ENCODE measurements at places on chromosomes 13 and 19. TPM values are rescaled to one million over a fixed set of nuclear protein-coding genes. Genes with fewer than 3 reads are reported as not detected.
A peak's percentile ranks its signal among the peaks of the same experiment; 100 is the strongest.

GRCh38 chr19:2327773-2328400, 499 bp downstream of the LSM7 start:
- peak; percentile 79 for DNase-seq

DNA sequence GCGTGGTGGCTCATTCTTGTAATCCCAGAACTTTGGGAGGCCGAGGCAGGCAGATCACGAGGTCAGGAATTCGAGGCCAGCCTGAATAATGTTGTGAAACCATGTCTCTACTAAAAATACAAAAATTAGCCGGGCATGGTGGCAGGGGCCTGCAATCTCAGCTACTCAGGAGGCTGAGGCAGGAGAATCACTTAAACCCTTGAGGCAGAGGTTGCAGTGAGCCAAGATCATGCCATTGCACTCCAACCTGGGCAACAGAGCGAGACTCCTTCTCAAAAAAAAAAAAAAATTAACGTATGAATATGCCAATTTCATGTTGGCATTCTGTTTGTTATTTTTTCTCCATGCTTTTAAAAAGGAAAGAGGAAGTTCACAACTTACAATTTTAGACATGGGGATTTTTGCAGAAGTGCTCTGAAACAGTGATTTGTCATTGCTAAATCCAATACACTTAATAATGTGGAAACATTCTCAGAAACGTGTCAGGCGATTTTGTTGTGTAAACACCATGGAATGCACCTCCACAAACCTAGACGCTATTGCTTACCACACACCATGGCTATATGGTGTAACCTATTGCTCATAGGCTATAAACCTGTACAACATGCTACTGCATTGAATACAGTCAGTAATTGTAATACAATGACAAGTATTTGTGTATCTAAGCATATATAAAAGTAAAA, 115.9 kb upstream of the PCDH20 start:
- no peak for DNase-seq

DNA sequence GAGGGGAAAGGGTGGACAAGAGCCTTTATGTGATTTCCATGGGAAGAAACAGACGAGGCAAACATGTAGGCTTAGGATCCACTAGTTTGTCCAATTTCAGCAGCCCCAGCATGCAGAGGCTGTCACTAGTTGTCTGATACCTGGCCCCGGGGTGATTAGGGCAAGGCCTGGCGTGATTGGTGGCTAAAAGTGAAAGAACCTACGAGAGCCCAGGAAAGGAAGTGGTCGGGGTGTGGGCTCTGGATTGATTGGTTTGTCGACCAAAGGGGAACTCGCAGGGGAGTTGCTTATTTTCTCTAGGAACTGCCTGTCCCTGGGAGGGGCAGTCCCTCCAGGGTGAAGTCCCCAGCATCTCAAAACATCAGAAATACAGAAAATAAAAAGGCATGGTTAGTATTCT, 64.2 kb upstream of the UQCRFS1 start:
- DNase-seq = no peak

The TMEM205 gene
- total RNA-seq = 121 TPM

DNA sequence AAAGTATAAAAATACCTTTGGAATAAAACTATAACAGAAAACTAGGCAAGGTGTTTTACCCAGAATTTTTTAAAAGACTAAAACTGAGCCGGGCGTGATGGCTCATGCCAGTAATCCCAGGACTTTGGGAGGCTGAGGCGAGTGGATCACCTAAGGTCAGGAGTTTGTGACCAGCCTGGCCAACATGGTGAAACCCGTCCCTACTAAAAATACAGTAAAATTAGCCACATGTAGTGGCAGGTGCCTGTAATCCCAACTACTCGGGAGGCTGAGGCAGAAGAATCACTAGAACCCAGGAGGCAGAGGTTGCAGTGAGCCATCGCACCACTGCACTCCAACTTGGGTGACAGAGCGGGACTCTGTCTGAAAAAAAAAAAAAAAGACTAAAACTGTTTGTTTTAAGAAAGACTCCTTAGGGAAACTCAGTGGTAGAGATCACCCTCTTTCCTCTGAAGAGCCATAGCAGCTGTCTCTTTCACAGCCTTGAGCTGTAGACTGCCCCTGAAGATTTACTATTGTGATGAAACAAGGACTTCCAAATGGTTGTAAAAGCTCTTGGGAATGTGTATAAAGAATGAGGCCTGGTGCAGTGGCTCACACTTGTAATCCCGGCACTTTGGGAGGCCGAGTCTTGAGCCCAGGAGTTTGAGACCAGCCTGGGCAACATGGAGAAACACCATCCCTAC, 14.7 kb upstream of the KCTD4 start:
- peak; percentile 77 for DNase-seq

DNA sequence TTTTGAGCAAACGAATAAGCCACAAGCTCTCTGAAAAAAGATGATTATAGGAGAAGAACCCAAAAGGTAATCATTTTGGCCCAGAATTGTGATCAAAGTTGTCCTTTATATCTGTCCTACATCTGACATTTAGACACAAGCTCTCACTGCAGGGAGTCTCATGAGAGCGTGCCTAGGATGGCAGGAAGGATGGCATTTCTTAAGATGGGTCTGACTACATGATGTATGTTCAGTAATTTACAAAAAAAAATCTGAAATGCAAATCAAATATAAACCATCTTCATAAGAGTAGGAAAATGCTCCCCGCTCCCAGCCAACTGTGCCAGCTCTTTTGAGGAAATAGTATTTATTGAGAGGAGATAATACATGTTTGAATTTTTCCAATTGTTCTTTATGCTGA, 81.0 kb upstream of the MBNL2 start:
- no peak for DNase-seq

DNA sequence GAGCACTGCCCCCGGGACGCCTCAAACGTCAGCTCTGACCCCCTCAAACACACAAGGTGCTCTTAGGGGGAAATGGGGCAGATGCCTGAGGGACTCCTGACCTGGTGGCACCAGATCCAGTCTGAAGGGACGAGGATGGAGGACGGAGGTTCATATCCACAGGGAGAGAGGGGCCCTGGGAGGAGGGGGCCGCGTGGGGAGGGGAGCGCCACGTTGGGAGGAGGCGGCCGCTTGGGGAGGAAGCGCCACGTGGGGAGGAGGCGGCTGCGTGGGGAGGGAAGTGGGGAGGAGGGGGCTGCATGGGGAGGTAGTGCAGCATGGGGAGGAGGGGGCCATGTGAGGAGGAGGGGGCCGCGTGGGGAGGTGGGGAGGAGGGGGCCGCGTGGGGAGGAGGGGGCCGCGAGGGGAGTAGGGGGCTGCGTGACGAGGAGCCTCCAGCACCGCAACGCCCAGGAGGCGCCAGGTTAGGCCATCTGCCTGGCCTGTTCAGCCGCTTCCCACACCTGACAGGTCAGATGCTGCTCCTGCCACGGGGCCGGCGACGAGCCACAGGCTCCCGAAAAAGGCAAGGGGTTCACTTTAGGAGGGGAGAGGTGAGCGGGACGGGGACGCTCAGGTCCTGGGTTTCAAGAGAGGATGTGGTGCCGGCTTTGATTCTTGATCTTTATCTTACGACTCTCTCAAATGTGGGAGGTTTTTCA, 36.7 kb upstream of the C13orf46 start:
- no peak for DNase-seq

DNA sequence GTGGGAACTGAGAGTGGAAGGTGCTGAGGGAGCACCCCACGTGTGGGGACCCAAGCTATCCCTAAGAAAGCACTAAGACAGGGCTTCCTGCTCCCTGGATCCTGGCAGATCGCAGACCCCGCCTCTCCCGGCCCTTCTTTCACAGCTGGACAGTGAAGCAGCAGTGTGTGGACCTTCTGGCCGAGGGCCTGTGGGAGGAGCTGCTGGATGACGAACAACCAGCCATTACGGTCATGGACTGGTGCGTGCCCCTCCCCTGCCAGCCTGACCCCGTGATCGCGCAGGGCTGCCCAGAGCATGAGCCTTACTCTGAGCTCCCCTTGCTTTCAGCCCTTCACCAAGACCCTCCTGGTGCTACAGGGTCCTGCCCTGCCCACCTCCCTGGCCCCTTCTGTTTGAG, 2.3 kb downstream of the NCCRP1 start:
- peak; percentile 79 for DNase-seq

- DNase-seq = no peak
These were observed 276.7 kb downstream of the POU4F1 start for GRCh38 chr13:78326633-78327032.

DNA sequence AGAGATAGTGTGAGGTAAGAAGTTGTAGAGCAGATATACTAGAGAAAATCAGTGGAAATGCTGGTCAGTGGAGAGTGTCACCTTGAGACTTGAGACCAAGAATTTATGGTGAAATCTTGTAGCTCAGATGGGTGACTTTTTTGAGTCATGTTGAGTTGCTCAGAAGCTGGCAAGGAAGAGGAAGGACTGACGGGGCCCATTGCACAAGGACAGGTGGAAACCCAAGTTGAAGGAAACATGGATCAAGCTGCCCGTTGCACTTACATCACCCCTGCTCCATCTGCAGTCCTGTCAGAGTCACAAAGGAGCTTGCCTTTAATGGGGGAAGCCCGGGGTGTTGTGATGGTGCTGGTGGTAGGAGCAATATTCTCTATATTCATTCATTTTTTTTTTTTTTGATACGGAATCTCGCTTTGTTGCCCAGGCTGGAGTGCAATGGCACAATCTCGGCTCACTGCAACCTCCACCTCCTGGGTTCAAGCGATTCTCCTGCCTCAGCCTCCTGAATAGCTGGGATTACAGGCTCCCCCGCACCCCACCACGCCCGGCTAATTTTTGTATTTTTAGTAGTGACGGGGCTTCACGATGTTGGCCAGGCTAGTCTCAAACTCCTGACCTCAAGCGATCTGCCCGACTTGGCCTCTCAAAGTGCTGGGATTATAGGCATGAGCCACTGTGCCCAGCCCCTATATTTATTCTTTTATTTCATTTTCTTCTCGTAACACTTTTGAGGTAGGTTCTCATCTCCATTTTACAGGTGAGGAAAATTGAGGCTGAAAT, 27.4 kb downstream of the UBAC2 start:
- DNase-seq = no peak

GRCh38 chr13:108345016-108345415, 75.5 kb downstream of the TNFSF13B start:
- no peak for DNase-seq

The CFAP97D2 gene
- not detected for total RNA-seq

DNA sequence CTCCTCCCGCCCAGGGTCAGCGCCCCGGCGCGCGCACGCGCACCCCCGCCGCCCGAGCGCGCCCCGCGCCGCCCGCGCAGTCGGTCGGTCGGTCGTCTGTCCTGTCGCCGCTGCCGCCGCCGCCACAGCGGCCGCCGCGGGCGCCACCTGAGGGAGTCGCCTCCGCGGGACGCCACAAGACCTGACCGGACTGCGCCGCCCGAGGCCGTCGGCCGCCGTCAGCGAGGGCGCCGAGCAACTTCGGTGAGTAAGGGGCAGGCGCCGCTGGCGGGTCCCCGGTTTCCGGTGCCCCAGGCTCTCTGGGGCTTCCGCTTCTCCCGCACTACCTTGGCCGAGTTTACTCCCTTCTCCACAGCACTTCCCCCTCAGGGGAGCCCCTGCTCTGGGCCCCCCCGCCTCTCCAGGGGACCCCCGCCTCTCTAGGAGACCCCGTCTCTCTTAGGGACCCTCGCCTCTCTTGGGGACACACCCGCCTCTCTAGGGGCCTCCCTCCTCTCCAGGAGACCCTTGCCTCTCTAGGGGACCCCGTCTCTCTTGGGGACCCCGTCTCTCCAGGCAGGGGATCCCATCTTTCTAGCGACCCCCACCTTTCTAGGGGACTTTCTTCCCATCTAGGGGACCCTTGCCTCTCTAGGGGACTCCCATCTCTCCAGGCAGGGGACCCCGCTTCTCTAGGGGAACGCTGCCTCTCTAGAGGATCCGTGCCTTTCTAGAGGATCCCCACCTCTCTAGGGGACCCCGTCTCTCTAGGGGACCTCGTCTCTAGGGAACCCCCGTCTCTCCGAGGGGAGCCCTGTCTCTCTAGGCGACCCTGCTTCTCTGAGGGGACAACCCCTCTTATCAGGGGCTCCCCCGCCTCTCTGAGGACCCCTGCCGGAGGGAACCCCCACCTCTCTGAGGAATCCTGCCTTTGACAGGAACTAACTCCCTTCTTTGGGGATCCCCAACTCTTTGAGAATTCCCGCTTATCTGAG, 19.3 kb upstream of the GATAD2A start:
- DNase-seq = peak; percentile 58

DNA sequence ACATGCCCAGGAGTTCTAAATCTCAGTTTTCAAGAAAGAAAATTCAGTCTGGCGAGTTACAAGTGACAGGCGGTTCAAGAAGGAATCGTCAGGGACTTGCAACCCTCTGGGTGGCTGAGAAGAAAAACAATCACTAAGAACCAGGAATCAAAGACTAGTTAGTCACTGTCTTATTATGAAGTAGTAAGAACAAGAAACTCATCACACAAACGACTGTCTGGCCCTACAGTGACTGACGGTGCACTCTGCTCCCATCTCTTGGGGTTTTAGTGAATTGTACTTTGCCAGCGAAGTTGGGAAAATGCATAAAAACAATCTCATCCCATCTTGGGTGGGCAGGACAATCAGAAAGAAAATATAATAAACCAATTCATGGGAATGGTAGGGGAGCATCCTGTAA, 63.7 kb upstream of the SACS start:
- no peak for DNase-seq

The SULT2A1 gene
- total RNA-seq = not detected

The GPC5 gene
- total RNA-seq = not detected

The TNNI3 gene
- total RNA-seq = not detected

The RNF225 gene
- under 0.01 TPM for total RNA-seq

DNA sequence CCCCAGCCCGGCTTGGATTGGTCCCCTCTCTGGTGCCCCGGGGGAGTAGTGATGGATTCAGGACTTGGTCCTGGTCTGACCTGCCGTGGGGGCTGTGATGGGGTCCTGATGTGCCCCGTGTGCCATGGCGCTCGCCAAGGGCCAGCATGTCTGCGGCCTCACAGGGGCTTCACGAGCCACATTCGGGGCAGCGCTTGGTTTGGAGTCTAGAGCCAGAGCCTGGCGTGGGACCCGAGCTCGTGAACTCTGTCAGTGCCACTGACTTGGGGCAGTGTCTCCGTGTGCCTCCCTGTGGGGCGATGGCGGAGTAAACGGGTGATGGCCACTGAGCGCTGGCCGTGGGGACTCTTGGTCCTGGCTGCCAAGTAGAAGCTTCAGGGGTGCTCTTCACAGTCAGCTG, 17.1 kb downstream of the KDM4B start:
- no peak for DNase-seq

GRCh38 chr13:25927932-25928331, 123.9 kb downstream of the SHISA2 start:
- no peak for DNase-seq

DNA sequence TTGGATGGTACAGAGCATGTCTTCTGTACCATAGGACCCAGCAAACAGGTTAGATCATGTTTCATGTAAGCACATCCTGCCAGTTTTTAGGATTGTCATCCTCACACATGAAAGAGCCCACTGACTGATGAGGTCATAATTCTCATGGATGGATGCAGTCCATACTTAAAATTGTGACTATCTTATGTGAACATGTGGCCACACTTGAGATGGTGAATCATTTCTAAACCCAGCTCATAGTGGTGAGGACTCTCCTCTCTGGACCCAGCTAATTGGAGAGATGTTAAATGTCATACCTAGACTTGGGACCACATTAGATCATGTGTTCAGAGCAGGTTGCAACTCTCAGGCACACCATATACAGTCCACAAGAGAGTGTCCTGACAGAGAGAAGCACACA, 24.8 kb upstream of the ZNF254 start:
- DNase-seq = no peak
